ENCODE measurements at places on chromosomes 1 and 21.

GRCh38 chr1:201753492-201753891 lies 75.5 kb upstream of the IPO9 start:
- DNase-seq, result no peak

- no peak for DNase-seq
These were observed 32.6 kb downstream of the TNFRSF8 start for GRCh38 chr1:12095452-12096263.

DNA sequence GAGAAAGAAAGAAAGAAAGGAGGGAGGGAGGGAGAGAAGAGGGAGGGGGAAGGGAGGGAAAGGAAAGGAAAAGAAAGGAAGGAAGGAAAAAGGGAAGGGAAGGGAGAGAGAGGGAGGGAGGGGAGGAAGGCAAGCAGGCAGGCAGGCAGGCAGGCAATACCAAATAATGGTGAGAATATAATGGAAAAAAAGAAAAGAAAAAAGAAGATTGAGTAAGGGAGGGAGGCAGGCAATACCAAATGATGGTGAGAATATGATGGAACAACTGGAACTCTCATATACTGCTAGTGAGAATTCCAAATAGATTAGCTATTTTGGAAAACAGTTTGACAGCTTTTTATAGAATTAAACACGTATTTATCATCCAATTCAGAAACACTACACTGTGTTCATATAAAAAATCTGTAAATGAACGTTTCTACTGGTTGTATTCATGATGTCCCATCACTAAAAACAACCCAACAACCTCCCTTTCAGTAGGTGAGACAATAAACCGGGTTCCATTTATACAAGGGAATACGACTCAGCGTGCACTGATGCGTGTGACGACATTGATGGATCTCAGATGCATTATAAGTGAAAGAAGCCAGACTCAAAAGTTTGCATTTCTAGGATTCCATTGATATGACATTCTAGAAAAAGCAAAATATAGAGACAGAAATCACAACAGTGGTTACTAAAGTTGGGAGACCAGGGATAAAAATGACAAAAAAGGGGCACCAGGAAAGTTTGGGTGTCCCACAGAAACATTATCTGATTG lies 226.4 kb downstream of the DSCAM start:
- no peak for DNase-seq

DNA sequence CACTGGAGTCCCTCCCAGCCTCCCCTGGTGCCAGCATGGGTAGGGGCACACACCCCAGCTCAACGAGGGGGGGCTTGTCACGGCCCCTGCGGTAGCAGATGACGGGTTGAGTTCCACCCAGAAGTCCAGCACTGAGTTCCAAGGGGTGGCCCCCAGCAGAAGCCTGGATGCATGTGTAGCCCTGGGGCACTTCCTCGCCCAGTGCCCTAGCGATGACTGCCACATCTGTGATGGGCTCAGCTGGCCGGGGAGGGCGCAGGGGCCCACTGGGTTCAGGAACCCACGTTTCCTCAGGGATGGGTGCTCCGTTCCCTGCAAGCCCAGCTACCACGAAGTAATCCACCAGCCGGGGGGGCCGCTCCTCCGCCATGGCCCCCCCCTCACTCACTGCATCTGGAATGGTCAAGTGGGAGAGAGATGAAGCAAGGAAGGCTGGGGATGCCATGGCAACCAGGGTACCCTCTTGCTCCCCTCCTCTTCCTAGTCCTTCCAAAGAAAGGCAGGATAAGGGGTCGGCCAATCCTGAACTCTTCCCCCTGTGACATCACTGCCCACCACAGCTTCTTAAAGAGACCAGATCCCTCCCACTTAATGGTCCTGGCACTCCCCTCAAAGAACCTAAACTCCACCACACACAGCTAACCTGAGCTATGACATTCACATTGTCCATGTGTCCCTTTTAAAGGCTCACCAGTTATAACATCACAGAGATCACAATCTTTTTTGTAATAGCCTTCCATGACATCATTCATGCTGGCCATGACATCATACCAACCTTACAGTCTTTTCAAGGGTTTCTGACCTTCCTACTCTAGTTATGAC lies 2.3 kb downstream of the DENND4B start:
- no peak for DNase-seq

GRCh38 chr1:31441073-31441472 lies 28.1 kb downstream of the SERINC2 start:
- DNase-seq, result no peak

GRCh38 chr1:151273924-151274466 lies 8.1 kb upstream of the ZNF687 start:
- DNase-seq, result no peak

DNA sequence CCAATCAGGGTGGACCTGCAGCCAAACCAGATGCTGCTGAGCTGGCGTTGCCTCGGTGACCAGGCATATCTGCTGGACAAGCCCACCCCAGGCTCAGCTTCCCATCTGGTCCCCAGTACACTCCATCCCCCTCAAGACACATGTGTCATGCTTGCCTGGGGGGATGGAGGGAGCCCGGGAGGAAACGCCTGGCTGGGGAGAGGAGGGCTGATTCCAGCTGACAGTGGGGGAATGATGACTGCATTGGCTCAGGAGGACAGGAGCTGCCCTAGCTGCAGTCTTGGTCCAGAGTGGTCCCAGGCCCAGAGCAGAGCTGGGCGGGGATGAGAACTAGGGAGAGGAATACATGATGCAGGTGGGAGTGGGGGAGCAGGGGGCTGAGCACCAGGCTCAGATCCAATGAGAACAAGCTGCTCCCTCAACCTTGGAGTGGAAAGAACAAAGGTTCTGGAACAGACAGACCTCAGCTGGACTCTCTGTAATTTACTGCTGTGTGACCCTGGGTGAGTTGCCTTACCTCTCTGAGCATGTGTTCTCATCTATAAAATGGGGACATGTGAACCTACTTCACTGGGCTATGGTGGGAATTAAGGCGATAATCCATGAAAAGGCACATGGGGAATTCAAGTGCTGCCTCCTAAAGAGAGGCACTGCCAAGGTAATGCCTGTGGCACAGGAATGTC lies 23.1 kb upstream of the ECE1 start:
- DNase-seq, result no peak

GRCh38 chr1:241022366-241022765 lies 334.6 kb downstream of the RGS7 start:
- DNase-seq, result no peak

DNA sequence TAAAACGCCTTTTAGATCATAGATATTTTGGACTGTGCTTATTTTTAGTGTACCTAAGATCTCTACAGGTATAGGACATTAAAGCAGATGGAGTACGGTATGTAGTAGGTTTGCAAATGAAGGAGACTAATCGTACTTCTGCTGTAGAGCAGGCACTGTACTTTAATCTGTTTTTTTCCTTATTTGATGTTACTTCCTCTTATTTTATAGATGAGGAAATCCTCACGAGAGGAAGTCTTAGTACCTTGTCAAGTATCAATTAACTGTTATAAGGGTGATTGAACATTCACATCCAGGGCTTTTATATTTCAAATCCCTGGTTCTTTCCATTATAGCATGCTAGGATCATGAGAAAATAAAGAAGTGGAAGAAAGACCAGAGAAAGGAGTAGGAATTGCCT lies 41.1 kb downstream of the CACHD1 start:
- DNase-seq, result no peak

GRCh38 chr1:39737546-39738169 lies 1.0 kb upstream of the PPIE start:
- no peak for DNase-seq

DNA sequence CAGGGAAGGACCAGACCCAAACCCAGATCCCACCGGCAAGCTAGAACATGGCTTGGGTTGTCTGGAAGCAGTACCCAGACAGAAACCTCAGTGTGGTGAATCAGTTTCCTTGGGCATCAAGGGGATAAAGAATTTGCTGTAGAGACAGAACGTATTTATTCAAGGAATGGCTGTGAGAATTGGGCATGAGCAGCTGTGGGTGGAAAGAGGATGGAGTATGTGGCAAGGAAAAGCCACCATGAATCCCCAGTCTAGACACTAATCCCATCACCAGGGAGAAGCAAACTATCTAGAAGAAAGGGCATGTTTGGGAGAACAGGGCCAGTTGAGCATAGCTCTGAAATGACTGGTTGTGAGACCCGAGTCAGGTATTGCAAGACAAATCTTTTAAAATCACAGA lies 109.2 kb downstream of the TOMM20 start:
- DNase-seq, result no peak

DNA sequence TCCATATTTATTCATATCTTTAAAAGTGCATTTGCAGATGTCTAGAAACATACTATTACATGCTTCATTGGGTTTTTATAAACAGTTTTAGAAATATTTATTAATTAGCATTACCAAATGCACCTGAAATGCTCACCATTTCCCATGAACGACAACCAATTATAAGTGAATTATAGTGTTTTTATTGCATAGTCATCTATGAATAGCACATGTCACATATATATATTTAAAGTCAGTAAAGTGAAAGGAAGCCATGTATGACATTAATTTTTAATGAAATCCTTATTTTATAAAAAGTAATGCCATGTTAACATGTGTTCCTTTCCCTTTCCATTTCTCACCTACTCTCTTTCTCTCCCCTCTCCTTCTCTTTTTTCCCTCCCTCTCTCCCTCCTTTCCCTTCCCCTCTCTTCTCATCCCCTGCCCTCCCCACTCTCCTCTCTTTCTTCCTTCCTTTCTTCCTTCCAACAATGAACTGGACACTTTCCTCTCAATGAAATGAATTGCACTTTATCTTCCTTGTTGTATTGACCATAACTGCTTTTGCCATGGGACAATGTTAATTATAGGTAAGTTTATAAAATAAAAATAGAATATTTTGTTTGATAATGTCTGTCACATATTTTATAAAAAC lies 179.3 kb downstream of the NCAM2 start:
- DNase-seq, result no peak

GRCh38 chr1:150550222-150551050 lies 1.2 kb downstream of the ADAMTSL4 start:
- no peak for DNase-seq

DNA sequence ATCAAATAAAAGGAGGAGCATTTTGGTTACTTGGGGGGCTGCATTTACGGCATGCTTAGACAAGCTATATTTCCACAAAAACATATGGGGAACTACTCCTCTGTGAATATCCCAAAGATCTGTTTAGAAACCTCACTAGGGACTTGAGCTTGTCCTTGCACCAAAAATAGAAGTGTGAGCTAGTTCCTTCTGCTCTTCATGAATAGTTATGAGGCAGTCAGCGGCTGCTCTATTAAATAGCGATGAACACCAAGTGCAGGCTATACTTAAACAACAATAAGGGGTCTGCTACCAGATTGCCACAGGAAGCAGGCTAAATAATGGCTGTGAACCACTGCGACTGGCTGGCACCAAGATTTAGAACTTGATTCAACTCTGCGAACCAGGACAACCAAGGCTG lies 190.1 kb downstream of the PCP4 start:
- DNase-seq, result no peak

- DNase-seq, result no peak
These were observed 24.1 kb downstream of the DIP2A start for GRCh38 chr21:46482846-46483231.

- DNase-seq, result no peak
These were observed 63.1 kb downstream of the ZNF281 start for GRCh38 chr1:200346700-200347099.

- no peak for DNase-seq
These were observed 77.7 kb upstream of the DIRAS3 start for GRCh38 chr1:68128157-68128556.

- no peak for DNase-seq
These were observed 293.5 kb upstream of the VAMP3 start for GRCh38 chr1:7477593-7477992.

DNA sequence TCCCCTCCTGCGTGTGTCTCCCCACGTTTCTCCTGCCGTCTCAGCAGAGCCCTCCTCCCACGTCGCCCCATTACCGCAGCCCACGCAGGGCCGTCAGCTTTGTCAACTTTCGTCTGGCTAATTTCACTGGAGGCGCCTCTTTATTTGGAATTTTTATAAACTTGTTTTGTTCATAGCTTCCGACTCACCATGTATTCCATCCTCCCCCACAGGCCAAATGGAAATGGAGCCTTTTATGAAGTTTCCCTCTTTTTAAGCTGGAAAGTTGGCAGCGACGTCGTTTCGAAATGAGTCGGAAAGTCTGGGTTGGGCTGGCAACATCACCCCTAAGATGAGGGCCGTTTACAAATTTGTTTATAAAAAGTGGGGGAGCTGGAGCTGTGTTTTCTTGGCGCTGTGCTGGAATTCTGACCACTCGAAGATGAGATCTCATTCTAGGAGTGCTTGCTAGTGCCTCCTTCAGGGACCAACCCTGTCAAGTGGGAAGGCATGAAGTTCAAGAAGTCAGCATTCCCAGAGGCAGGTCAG lies 23.7 kb upstream of the SLC45A1 start:
- no peak for DNase-seq

DNA sequence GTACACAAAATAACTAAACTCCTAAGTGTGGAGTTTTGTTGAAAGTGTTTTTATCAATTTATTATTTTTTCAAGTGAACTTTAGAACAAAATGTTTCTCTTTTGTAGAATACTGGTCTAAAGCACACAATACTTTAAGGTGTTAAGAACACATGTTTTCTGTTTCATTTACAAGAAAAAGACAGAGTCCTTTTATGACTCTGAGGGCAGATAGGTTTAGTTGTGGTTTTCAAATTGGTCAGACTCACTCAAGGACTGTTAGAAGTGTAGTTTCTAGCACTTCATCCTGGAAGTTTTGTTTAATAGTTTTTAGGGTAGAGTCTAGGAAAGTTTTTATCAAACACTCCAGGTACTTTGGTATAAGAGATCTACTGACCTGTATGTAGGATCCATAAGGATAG lies 376.5 kb downstream of the LRRIQ3 start:
- no peak for DNase-seq

GRCh38 chr1:207972337-207972736 lies 61.4 kb upstream of the CD34 start:
- no peak for DNase-seq

DNA sequence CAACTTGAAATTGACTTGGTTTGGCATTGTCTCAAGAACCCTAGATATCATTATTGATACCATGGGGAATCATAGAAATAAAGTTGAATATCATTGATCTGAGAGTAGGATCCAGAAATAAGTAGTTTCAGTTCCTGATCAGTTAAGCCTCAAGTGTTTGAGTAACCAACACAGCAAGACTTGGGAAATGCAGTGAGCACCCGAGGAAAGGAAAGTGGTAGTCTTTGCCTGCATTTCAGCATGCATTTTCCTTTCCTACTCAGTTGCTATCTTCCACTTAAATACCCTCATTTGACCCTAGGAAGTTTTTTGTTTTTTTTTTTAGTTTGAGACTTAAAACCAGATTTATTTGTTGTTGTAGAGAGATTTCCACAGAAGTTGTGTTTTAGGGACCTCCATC lies 18.9 kb downstream of the CLEC20A start:
- DNase-seq, result no peak

DNA sequence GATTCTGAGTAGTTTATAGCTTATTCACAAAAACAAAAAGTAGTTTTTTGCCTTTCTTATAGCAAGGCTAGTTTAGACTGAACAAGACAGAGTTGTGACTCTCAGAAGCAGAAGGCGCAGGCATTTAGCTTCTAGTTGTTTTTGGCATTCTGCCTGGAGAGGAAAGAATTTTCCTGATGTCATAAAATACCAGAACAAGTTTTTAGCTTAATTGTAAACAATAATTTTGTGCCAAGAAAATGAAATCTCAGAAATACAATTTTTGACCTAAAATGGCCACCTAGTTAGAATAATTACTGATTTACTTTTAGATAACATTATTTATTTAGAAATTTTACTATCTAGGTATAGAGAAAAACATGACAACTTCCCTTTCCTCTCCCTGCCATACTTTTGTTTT lies 1.0 kb downstream of the DNAJB4 start:
- no peak for DNase-seq

Measured in NCI-H1930 (cell line).